ENCODE measurements at places on chromosomes 11 and 22.

DNA sequence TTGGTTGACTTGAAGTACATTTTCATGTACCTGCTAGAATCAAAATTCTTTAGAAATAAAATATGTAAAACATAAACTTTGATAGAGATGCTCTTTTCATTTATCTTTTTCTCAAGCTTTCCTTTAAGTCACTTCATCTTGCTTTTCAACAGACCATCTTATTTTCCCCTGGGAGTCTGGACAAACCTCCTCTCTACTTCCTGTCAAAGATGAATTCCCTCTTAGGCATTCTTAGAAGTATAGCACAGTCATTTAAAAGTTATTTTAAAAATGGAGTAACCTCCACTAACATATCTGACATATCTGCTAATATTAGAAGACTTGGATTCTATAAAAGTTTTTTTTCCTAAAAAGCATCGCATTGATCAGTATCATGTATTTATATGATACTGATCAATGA, 84.8 kb upstream of the PAX6 start:
- peak; percentile 36 for DNase-seq

DNA sequence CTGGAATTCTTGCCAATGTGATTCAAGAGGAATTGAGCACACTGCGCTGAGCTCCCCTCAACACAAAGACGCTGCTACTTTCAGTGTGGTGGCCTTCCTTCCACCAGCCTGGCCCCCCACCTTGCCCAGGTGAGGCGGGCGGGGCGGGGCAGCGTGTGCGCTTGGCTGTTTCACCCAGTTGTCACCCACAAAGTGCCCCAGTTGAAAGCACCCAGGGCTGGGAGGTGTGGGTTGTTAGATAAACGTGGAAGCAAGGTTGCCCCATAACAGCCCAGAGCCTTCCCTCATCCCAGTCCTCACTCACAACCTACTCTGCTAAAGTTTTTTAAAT, 43.1 kb downstream of the CACNG2 start:
- no peak for DNase-seq

- DNase-seq: no peak
Observed at GRCh38 chr11:65947133-65947532, 1.9 kb downstream of the TSGA10IP start.

- no peak for DNase-seq
Observed at GRCh38 chr11:114065094-114065493, 5.6 kb downstream of the ZBTB16 start.

DNA sequence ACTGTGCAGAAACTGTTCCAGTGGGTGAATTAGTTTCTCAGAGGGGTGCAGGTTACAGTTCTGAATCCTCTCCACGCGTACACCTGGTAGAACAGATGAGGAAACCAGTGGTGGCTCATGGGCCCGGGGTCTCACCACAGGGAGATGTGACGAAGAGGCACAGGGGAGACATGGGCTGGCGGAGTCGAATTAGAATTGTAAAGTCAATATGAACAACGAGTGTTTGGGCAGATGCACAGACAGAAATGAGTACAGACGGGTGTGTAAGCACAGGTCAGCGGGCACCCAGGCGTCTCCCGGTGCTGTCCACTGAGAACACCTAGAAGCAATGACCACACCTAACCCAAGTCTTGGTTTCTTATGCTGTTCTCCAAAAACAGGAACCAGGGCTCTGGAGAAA, 41.8 kb downstream of the GNB1L start:
- no peak for DNase-seq

GRCh38 chr22:38164551-38164918, 17.1 kb downstream of the PLA2G6 start:
- DNase-seq: no peak

DNA sequence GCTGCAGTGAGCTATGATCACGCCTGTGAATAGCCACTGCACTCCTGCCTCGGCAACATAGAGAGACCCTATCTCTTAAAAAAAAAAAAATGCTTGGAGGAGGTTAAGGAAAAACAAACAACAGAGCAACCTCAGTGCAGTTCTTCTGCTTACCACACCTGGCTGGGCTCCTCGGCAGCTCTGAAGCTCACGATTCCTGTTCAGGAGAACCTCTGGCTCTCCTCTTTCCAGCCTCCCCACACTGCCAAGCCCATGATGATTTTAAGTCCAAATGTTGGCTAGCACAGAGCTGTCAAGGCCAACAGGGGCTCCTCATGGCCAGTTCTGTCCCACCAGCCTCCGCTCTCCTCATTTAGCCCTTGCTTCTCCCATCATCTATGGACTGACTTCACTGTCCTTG, 69.7 kb upstream of the ARFGAP3 start:
- DNase-seq: no peak

DNA sequence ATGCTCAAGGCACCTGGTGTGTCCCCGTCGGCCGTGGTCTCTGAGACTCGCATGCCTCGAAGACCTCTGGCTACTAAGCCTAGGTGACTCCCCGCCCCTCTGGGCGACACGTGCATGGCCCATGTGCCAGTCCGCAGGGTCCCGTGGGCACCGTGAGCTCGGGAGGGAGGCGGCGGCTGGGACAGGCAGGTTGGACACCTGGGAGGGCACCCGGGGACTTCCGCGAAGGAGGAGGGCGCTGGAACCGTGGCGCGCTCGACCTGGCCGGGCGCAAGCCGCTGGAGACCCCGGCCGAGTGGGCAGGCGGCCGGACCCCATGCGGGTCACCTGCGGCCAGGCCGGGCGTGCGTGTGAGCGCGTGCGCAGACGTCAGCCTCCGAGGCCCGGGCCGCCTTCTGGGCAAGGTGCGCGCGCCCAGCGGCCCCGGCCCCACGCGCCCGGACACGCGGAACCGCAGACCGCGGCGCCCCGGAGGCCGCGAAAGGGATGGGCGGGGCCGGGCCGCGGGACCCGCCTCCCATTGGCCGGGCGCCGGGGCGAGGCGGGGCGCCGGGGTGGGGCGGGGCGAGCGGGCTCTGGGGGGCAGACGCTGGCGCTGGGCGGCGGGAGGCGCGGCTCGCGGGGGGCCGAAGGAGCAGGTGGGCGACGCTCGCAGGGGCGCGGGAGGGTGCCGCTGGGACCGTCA, 579 bp upstream of the RASD2 start:
- DNase-seq: no peak

DNA sequence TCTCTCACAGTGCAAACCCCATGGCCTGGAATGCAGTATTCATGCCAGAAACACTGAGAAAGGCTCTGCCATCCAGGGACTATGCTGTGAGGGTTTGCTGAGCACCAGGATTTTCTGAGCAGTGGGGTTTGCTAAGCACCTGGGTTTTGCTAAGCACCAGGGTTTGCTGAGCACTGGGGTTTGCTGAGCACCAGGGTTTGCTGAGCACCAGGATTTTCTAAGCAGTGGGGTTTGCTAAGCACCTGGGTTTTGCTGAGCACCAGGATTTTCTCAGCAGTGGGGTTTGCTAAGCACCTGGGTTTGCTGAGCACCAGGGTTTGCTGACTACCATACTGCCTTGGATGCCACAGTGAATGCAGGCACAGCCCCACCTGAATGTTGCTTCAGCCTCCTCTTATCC, 48.3 kb upstream of the SMIM38 start:
- no peak for DNase-seq

GRCh38 chr11:15720460-15720859, 605.7 kb downstream of the INSC start:
- no peak for DNase-seq

DNA sequence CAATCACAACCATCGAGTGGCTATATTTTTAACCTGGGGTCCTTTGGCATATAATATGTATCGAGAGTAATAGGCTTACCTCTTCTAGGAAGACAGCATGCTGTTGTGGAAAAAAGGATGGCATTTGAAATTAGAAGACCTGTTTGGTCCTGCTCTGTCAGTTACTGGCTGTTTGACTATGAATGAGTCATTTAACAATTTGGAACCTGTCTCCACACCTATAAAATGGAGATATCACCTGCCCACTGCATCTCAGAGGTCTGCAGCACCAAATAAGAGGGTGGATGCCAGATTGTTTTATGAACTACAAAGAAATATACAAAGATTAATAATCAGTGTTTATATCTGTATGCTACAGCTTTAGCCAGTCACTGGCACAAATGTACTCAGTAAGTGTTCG, 60.8 kb downstream of the SLC25A17 start:
- DNase-seq: no peak

GRCh38 chr11:130763087-130763980, 152.9 kb downstream of the SNX19 start:
- no peak for DNase-seq

DNA sequence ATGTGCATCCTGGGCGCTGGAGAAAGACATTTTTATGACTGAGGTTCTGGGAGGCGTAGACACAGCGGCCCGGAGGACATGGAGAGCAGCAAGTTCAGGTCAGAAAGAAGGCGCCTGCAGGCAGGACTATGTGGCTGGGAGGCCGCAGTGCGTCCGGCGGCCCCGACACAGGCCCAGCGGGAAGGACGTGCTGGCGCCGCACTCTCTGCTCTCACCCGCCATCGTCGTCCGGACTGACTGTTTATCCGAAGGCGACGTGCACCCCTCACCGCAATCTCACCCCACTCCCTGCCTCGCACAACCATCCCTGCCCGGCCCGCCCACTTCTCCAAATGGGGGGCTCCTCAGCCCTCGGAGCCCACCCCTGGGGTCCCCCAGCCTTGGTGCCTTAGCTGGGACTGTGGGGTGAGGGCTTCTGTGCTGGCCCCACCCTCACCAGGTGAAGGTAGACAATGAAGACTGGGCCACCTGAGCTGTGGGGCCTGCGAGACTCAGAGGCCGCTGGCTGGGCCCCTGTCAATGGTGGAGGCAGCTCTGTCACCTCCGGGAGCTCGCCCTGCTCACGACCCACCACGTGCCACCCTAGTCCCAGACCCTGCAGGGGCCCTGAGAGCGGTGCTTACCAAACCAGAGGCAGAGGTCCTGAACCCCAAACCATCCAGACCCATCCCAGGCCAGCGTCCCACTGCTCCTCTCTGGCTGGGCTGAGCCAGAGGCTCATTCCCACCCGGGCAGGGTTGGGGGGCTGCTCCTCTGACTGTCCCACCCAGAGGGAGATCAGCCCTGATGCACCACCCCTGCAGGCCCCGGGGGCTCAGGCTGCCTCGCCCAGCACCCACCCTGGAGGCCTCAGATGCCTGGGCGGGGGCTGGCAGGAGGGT, 16.2 kb upstream of the MUC5B start:
- no peak for DNase-seq

DNA sequence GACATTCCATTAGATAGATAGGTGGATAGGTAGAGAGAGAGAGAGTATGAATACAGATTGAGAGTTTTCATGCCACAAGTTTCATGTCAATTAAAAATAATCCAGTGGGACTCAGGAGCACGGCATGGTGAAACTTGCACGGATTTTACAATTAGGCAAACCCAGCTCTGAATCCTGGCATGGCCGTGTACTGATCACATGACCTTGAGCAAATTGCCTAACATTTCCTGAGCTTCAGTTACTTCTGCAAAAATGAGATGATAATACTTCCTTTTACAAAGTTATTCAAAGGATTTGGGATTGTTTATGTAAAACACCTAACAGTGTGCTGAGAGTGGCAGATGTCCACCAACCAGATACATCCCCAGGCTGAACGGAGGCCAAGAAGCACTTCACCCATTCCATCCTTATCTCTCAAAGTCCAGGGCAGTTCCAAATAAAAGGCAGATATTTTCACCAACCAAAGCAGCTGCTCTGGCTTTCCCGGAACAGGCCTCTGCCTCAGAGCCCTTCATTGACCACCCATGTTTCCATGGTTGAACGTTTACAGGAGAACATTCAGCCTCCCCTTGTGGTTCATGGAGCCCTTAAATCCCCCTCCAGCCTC, 17.9 kb downstream of the APLNR start:
- DNase-seq: no peak

GRCh38 chr11:31714840-31715239, 96.3 kb downstream of the PAX6 start:
- DNase-seq: no peak

DNA sequence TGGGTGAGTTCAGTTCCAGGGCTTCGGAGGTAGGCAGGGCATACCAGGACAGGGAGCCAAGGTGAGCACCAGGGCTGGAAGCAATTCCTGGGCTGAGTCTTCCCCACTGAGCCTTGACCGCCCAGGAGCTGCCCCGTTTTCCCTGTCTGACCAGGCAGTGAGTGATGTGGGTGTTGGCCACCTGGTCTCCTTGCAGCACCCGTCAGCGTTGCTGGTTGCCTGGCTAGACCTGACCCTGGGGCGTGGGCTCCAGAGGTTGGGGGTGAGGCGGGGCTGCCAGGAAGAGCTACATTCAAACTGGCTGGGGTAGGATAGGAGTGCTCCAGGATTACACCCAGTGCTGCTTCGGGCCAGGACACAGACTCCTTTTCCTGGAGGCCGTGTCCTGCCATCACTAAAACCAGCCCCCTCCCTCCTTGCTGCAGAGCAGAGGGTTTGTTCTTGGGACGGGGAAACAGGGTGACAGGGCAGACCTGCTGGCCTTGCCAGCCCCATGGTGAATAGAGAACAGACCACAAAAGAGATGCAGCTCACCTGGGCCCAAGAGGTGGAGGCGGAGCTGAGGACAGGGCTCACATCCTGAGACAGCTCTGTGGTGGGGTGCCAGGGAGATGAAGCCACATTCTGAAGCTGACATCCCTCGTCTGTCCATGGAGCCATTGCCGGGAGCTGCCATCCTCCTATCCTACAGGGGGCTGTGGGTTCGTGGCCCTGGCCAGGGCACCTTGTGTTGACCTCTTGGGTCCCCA, 14.2 kb downstream of the INCENP start:
- no peak for DNase-seq

DNA sequence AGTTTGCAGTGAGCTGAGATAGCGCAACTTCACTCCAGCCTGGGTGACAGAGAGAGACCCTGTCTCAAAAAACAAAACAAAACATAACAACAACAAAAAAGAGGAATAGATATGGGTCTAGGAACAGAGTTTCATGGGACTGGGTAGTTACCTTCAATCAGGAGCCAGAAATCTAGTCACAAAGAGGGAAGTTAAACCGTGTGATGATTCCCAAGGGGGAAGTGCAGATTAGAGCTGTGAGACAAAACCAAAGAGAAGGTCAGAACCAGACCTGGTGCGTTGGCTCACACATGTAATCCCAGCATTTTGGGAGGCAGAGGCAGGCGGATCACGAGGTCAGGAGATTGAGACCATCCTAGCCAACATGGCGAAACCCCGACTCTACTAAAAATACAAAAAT, 42.1 kb upstream of the LARGE1 start:
- DNase-seq: no peak

- DNase-seq: no peak
Observed at GRCh38 chr11:77821349-77821851, 456 bp downstream of the AAMDC start.

- no peak for DNase-seq
Observed at GRCh38 chr11:73956876-73957653, 6.2 kb downstream of the DNAJB13 start.

GRCh38 chr11:66986178-66986545, 11.1 kb downstream of the C11orf86 start:
- DNase-seq: no peak

- DNase-seq: no peak
Observed at GRCh38 chr11:80911666-80912065, 1470.8 kb upstream of the TENM4 start.

- no peak for DNase-seq
Observed at GRCh38 chr11:120261321-120261720, 21.4 kb downstream of the POU2F3 start.

All from HS-5 (cell line).